ENCODE measurements at places on chromosomes 3 and 15. TPM values are rescaled to one million over a fixed set of nuclear protein-coding genes. Genes with fewer than 3 reads are reported as not detected.

Gene NLGN1
- 61.6 TPM for total RNA-seq

DNA sequence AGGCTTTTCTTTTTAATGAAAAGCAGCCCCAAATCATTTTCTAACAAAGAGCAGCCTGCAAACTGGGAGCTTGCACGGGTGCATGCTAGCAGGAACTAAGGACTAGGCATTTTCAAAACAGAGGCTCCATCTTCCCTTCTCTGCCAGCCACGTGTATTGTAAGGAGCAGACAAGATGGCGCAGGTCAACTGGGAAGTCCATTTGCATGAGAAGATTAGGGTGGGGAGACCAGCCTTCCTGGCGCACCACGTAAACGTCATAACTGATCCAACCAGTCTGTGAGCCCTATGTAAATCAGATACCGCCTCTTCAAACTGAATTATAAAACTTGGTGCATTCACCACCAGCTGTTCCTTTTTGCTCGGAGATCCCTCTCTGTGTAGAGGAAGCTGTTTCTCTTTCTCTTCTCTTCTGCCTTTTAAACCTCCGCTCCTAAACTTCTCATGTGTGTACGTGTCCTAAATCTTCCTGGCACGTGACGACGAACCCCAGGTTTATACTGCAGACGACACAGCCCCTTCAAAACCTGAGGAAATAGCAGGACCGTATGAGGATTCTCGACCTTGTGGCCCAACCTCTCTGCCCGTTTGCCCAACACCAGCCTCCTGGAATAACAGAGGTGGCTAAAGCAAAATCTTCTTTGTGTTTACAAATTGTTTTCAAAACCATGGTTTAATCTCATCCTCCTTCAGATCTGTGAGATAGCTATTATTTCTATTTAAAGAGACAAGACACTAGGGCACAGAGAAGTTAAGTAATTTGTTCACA is 26.4 kb upstream of the SLC30A4 start:
- DNase-seq = no peak

- no peak for DNase-seq
Observed at GRCh38 chr3:137709011-137709601, 55.0 kb upstream of the SOX14 start.

GRCh38 chr3:50983887-50984286 is 309.2 kb downstream of the DOCK3 start:
- no peak for DNase-seq
